ENCODE measurements at places on chromosomes 3 and 15.

DNA sequence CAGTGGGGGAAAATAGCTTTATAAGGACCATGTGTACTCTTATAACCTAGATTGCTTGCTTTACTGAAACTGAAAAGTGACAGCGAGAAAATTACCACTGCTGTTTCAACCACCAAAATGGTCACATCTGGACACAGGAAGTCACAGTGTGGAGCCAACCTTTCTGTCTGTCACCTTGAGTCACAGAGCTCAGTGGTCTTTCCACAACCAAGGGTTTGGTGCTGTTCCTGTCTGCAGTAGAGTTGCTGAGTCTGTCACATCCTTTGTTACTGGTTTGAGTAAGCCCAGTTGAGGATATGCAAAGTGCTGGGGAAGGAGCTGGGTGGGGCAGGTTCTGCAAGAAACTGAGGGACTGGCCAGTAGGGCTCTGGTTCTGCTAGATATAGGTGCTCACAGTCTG lies 139.1 kb upstream of the EIF1B start:
- DNase-seq = peak; percentile 15

DNA sequence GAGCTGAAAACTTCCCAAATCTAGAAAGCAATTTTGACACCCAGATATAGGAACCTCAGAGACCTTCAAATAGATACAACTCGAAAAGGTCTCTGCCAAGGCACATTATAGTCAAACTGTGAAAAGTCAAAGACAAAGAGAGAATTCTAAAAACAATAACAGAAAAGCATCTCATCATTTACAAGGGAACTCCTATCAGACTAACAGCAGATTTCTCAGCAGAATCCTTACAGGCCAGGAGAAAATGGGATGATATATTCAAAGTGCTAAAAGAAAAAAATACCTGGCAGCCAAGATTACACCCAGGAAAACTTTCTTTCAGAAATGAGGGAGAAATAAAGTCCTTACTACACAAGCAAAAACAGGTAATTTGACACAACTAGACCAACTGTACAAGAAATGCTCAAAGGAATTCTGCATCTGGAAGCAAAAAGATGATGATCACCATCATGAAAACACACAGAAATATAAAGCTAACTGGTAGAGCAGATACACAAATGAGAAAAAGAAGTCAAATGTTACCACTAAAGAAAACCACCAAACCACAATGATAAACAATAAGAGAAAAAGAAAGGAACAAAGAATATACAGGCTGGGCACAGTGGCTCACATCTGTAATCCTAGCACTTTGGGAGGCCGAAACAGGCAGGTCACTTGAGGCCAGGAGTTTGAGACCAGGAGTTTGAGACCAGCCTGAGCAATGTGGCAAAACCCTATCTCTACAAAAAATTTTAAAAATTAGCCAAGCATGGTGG lies 50.4 kb downstream of the ADAM10 start:
- no peak for DNase-seq

GRCh38 chr15:31080591-31081014 lies 20.9 kb downstream of the TRPM1 start:
- DNase-seq = no peak

DNA sequence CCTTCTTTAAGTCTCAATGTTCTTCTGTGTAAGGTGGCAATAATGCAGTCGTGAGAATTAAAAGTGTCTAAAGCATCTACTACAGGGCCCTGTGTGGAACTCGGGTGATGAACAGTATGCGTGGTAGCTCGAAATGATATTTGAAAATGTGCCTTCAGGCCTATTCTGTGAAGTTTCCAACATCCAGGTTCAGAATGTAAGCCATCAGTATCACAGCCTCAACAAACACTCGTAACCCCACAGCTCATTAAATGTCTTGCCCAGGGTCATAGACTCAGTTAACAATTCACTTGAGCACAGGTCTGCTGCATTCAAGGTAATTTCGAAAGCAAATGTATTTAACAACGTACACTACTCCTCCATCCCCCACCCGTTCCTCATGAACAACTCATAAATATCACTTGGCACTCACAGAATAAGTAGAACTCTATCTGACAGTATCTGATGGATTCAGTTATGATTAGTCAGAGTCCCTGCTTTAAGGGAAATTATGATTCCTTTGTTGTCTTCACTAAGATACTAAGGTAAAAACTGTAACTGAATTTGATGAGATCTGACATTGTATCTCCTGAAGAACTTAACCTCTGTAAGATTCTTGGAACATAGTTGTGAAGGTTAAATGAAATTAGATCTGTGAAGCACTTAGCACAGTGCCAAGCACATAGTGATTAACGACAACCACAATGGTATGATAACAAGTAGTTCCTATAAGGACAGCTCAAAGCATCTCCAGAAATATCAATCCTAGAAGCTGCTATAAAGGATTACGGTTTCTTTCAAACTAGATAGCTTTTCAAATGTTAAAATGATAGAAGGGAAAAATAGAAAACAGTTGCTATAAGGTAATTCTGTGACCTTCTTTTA lies 642.3 kb downstream of the TBL1XR1 start:
- DNase-seq = no peak

- DNase-seq = no peak
Measured at GRCh38 chr3:32873531-32874130, 55.8 kb downstream of the TRIM71 start.

DNA sequence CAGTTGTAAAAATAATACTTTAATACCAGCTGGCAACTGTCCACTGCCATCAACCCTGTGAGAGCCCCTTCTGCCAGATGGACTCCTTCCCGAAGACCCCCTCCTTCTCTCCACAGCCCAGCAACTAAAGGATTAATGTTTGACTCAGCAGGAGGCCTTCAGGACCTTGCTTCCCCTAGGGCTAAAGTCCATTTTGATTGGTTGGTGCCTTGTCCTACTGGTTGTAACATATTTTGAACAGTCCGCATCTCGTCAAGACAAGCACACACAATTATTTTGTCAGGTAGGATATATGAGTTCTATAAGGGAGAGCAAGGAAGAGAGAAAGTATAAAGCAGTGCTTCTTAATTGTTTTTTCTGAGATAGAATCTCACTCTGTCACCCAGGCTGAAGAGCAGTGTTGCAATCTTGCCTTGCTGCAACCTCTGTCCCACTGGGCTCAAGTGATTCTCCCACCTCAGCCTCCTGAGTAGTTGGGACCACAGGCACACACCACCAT lies 18.6 kb downstream of the ACOX2 start:
- no peak for DNase-seq

- no peak for DNase-seq
Measured at GRCh38 chr3:171888466-171888865, 45.3 kb downstream of the TMEM212 start.

- peak; percentile 78 for DNase-seq
Measured at GRCh38 chr3:10758304-10759037, 57.6 kb upstream of the SLC6A11 start.

DNA sequence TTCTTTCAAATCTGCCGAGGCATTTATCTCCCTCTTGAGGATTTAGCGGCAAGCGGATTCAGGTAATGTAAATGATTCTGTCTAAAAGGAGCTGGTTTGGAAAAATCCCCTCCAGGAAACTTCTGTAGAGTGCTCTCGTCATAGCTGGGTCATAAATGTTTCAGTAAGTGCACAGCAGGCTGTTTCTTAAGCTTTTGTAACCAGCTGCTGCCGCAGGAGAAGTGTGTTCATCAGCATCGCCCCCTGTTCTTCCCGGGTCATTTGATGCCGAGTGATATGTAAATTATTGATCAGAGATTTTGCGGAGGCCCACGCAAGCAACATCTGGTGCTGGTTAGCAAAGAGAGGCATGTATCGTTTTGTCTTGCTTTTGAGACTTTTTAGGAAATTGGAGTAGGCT lies 53.1 kb downstream of the DNASE1L3 start:
- DNase-seq = no peak

GRCh38 chr15:72278737-72279136 lies 6.4 kb upstream of the PARP6 start:
- DNase-seq = no peak

- no peak for DNase-seq
Measured at GRCh38 chr3:47961815-47962606, 54.2 kb downstream of the MAP4 start.

DNA sequence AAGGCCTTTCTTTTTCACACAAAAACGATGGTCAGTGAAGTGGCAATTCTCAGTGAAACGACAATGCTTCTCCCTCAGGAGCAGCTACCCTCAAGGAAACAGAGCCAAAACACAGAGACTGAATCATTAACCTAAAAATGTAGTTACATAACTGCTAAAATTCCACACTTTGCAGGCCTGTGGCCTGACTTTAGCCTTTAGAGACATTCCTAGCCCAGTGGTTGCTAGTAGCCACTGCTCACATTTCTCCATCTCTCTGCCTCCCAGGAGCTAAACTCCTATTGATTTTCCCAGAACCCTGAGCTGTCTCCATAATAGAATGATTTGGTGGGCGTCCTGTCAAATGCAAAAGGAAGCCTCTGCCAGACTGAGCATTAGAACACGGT lies 630.1 kb upstream of the KCNMB2 start:
- no peak for DNase-seq

GRCh38 chr3:3027976-3028567 lies 82.1 kb downstream of the IL5RA start:
- DNase-seq = no peak

GRCh38 chr3:141561426-141562034 lies 74.7 kb downstream of the RASA2 start:
- DNase-seq = peak; percentile 51

GRCh38 chr3:48688032-48688736 lies 2.5 kb upstream of the NCKIPSD start:
- DNase-seq = no peak

DNA sequence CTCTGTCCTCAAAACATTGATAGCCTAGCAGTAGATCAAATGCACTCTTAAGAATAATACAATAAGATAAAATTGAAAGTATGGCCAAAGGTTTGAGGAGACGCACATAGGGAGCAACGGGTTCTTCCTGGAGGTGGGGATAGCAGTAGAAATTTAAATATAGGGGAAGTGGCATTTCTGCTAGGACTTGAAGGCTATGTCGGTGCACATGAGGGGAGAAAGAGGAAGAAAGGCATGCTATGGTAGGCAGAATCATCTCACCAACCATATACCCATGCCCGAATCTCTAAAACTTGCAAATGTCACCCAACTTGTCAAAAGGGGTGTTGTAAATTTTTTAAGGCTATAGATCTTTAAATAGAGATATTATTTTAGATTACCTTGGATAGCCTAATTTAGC lies 735.1 kb upstream of the LMCD1 start:
- no peak for DNase-seq

DNA sequence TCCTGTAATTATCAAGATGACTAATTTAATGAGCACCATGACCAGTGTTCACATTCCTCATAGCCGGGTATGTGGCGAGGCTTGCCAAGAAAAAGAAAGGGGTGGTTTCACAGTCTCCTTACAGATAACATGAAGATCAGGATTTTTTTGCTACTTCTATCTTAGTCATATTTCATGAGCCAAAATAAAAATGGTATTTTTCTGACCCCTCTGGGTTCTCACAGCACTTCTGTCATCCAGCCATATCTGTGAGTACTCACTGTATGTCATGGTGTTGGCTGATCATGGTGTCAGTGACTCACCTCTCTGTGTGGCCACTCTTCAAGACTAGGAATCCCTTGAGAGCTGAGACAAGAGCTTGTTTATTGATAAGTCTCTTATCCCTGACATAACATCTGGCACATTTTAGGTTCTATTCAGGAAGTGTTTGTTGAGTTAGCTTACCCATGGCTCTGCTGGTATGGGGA lies 130.5 kb upstream of the LMCD1 start:
- DNase-seq = no peak

DNA sequence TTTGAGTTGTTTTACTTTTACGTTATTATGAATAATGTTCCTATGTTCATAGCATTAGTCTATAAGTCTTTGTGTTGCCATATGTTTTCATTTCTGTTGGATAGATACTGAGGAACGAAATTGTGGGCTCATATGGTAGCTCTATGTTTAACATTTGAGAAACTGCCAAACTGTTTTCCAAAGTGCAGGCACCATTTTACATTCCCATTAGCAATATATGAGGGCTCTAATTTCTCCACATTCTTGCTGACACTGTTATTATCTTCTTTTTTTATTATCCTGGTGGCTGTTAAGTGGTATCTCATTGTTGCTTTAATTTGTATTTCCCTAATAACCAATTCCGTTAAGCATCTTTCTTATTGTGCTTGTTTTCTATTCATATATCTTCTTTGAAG lies 1.8 kb upstream of the PIK3R4 start:
- no peak for DNase-seq

DNA sequence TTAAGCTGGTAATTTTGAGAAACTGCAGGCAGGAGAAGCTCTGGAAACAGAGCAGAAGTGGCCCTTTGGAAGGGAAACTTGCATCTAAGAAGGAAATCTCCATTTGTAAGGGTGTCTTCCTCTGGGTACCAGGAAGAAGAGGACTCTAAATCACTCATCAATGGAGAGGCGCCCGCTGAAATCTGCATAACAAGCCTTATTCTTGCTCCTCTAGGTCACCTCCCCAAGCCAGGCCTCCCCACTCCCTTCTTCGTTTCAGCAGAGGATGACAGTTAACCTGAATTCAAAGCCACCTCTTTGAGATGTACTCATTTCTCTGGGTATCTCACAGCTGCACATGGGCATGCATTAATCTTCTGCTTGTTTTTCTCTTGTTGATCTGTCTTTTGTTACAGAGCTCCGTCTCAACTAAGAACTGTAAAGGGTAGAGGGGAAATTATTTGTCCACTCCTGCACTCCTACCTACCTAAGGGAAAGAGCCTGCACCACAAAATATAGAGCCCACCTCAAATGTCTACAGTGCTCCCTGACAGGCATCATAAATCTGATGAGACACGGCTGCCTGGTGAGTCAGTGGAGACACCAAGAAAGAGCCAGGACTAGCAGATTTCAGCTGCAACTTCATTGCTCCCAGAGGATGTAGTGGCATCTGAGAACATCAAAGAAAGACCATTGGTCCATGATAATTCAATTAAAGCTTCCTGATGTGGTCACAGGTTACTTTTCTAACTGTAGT lies 51.5 kb downstream of the GABRB3 start:
- no peak for DNase-seq

DNA sequence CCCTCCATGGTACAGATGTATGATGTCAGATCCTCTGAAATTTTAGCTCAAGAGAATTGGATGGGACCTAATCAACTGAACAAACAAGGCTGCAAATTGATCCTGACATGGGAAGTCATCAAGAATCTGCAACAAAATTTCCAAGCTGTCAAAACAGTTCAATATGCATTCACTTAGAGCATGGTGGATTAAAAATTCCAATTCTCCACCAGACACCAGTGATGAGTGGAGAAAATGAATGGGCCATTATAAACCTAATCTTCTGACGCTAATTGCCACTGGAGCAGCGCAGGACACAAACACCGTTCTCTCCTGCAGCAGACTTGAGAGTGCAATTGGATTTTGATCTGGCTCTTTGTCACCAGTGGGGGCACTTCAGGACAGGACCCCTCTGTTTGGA lies 94.2 kb downstream of the MINAR1 start:
- DNase-seq = no peak

DNA sequence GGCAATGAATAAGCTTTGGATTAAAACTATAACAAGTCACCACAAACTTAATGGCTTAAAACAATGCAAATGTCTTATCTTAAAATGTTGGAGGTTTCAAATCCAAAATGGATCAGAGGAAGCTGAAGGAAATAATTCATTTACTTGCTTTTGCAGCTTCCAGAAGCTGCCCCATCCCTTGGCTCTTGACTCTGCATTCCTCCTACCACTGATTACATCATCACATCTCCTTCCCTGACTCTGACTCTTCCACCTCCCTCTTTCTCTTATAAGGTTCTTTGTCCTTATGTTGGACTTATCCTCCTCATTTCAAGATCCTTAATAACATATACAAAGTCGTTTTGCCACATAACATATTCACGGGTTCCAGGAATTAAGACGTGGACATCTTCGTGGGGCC lies 982.8 kb upstream of the ROBO1 start:
- no peak for DNase-seq

GRCh38 chr15:80458580-80458979 lies 54.4 kb downstream of the ARNT2 start:
- DNase-seq = no peak

GRCh38 chr3:55330355-55330754 lies 156.8 kb downstream of the WNT5A start:
- no peak for DNase-seq

Data from kidney capillary endothelial cell (primary cell).